ENCODE measurements at places on chromosomes 6 and 20.

DNA sequence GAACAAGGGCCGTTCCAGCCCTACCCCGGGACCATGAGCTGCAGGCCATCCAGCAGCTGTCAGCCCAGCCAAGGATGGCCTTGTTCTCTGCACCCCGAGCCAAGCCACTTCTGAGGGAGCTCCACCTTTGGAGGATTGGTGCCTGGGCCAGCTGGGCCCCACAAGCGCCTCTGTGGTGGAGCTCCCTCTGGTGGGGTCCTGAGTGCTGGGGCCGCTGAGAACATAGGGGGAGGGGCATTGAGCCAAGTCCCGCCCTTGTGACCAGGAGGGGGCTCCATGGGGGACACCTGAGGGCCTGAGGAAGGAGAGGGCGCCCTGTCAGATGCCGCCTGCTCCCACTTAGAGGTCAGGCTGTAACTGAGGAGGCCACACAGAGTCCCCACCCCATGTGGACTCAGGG, 43.2 kb downstream of the YTHDF1 start:
- no peak for DNase-seq

- DNase-seq, result no peak
These were observed 130.1 kb upstream of the DST start for GRCh38 chr6:56772737-56773184.

DNA sequence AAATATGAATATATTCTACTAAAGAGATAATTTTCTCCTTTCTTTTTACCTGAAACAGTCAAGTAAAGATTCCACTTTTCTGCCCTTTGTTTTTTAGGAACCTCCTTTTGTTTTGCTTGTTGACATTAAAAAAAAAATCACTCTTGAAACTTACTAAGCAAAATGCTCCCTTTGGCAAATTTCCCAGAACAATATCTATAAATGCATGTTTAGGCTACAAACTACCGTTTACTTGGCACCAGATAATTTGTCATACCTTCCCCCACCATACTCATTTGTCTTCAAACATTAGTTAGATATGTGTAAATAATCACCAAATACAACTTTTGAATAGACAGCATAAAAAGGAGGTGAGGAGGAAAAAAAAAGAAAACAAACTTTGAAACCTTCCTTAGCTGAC, 604.7 kb downstream of the RFPL4B start:
- peak; percentile 25 for DNase-seq

GRCh38 chr6:5205877-5206850, 54.6 kb downstream of the LYRM4 start:
- peak; percentile 7 for DNase-seq

- no peak for DNase-seq
These were observed 75.8 kb upstream of the SULF2 start for GRCh38 chr20:47861116-47861515.

DNA sequence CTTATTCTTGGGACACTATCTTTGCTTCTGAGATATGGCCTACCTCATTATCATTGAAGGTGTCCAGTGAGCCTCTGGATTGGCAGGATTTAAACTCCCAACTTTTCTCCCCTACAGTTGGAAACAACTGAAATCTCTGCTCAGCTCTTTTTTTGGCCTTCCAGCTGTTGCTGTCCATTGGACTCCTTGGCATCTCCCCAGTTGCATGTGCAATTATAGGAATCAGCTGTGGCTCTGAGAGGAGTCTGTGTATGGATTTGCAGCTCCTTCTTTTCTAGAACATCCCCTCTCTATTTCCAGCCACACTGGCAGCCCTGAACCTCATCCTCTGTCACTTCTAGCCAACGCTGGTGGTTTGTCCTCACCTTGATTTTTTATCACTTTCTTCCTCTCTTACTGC, 21.2 kb downstream of the RAB22A start:
- DNase-seq, result no peak

GRCh38 chr6:2523061-2523460, 227.7 kb downstream of the MYLK4 start:
- no peak for DNase-seq

- DNase-seq, result no peak
These were observed 69.3 kb downstream of the IBTK start for GRCh38 chr6:82178077-82178758.

DNA sequence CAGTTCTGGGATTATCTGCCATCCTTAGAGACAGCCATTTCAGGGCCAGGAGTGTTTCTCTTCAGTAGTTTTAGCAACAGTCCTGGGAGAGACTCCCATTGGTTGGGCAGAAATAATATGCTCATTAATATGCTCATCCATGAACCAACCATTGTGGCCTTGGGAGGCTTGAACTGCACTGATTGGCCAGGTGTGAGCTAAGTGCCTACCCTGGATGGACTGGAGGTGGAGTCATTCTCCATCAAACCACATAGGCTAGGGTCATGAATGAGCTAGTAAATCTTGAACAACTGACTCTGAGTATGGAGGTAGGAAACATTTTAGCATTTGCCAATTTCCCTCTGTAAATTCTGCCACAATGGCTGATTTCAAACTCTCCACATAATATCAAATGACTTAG, 70.2 kb upstream of the ZFP64 start:
- DNase-seq, result no peak

DNA sequence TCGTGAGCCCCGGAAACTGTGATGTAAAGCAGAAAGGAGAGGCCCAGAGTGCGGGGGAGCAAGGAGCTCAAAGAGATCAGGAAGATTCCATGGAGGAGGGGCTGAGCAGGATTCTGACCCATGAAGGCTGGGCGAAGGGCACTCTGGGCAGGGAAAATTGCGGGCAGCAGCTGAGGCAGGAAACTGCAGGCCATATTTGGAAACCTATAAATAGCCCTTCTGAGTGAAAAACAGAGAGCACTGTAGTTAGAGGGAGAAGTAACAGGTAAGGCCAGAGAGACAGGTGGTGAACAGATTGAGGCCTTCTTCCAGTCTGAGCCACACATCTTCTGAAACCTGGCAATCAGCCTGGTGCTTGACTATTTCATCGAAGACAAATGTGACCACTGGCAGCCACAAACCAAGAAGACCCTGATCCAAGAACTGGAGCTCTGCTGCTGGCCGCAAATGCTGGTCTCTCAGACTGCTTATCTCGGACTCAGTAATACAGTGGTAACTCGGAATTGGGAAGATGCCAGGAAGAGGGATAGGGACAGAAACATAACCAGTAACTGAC, 14.1 kb upstream of the BEND3 start:
- DNase-seq, result peak; percentile 13

DNA sequence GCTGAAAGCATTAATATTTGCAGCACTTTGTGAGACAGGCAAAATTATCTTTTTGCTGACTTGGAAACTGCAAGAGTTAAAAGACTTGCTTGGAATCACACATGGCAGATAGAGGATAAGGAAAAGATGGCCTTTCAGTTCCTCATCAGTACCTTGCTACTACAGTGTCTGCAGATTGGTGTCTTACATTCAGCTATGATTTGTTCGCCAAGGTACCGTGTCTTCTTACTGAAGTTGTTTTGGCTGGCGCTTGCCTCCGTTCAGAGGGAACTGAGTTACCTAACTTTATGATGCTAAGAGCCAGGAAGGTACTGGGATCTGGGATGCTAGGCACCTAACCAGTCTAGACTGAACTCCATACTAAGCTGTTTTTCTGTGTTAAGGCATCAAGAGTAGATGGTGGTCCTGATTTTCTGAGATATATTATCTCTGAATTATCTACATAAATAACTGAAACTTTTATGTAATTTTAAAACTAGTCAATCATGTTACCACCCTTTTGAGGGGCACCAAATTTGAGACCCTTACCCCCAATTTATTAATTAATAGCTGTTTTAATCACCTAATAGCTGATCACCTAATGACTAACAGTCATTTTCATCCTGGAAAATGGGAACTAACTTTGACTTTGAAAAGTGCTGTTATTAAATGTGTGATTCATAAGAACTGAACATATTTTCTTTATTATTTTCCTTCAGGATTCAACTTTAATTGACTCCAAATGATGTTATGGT, 2.5 kb downstream of the WTAP start:
- DNase-seq, result no peak

DNA sequence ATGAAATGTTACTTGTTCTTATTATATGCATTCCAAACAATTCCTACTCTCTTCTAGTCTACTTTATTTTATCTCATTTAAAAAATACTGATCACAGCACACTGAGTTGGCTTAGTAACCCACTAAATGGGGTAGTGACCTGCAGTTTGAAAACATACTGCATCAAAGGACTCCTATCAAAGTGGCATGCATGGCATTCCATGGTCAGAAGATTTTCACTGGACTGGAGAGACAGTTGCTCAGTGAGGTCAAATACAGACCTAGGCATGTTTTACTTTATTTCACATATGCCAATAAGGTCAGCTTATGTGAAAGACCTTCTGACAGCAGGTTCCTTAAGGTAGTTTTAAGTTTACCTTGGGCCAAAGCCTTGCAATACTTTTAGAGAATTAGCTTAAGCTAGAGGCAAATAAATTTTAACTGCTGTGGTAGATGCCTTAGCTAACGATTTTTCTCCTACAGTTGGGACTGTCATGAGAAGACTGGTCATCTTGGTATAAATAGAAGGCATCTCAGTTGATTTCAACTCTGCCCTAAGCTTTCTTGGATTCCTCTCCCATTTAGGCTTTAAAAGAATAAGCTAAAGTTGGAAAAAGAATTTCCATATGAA, 35.1 kb downstream of the TPD52L1 start:
- DNase-seq, result no peak

GRCh38 chr6:21022343-21023107, 488.3 kb downstream of the CDKAL1 start:
- no peak for DNase-seq

DNA sequence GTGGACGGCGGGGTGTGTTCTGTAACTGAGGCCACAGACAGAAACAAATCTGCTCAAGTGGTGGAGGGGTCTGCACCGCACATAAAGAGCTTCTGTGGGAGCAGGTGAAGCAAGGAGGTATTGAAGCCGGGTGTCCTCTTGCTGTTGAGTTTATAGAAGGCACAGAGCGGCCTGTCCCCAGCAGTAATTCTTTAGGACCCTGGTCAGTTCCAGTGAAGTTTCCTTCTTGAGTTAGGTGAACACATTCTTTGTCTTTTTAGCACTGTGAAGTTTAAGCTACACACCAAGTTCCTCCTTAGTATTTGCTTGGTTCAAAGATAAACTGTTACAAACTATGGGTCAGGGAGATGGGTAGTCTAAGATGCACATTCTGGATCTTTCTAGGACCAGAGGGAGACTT, 6.1 kb downstream of the PRDM1 start:
- no peak for DNase-seq

- DNase-seq, result no peak
These were observed 618.9 kb downstream of the BCKDHB start for GRCh38 chr6:80725156-80725930.

GRCh38 chr6:107545763-107546162, 55.8 kb downstream of the SOBP start:
- DNase-seq, result no peak

GRCh38 chr6:74199215-74199915, 503.4 kb downstream of the CD109 start:
- no peak for DNase-seq

DNA sequence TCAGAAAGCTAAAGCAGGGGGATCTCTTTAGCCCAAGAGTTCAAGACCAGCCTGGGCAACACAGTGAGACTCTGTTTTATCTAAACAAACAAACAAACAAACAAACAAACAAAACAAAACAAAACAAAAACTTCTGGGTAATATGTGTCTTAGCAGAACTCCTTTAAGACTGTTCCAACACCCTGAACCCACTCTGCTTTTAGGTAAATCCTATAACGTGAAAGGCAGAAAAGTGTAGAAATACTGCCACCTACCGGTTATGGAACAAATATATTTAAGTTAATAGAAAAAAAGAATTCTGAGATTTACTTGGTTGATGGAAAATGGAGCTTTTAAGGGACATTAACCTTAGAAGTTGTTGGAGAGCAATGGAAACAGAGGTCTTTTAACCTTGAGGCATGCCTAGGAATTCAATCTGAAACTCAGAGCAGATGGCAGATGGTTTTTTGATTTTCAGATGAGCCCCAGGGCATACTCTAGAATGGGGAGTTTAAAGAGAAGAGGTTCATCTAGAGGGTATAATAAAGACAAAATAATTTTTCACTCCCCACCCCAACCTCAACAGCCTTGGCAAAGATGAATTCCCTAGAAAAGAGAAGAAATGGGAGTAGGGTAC, 38.5 kb downstream of the SOD2 start:
- no peak for DNase-seq

DNA sequence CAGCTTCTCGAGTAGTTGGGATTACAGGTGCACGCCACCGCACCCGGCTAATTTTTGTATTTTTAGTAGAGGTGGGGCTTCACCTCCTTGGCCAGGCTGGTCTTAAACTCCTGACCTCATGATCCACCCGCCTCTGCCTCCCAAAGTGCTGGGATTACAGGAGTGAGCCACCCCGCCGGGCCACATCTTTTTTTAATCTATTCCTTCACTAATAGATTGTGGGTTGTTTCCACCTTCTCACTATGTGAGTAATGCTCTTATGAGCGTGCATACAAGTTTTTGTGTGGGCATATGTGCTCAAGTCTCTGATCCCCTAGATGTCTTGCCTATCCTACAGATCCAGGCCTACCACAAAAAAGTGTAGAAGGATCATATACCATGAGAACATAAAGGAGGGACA, 30.7 kb downstream of the CARMIL1 start:
- DNase-seq, result no peak

DNA sequence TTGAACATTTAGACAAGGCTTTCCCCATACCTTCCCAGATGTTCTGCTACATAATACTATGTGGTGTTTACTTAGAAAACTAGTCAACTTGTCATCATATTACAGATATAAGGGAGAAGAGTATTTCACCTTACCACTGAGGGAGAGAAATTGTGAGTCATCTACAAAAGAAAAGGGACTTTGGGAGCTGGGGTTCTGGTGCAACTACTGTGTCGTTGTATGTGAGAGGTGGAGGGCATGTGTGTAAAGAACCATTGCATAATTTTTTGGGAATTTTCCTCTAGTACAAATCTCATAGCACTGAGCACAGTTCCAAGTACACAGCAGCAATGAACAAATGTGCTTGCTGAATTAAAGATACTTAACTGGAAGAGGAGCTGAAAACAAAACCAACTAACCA, 665.6 kb downstream of the DHX35 start:
- DNase-seq, result no peak

GRCh38 chr20:35093267-35093884, 769 bp upstream of the TRPC4AP start:
- DNase-seq, result no peak

GRCh38 chr6:44921798-44922197, 406.3 kb upstream of the RUNX2 start:
- no peak for DNase-seq

- DNase-seq, result no peak
These were observed 85.6 kb downstream of the POPDC3 start for GRCh38 chr6:105094133-105094640.

- DNase-seq, result no peak
These were observed 130.6 kb downstream of the TENT5A start for GRCh38 chr6:81621816-81622395.

DNA sequence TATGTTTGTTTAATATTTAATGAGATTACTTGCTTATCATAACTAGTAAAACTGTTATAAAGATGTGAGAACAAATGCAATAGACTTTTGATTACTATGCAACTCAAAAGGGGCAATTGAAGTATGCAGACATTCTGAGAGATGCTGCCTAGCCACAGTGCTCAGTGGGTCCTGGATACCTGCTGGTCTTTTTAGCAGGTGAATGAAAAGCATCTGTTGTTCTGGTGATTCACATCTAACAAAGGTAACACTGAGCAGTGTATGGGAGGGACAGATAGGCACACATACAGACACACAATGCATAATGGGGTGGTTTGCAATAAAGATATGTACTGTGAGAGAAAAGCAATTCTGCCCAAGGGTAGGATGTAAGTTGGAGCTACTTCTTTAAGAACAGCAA, 46.9 kb downstream of the OGFRL1 start:
- no peak for DNase-seq
